ENCODE measurements at places on chromosomes 5 and 9.
A peak's percentile ranks its signal among the peaks of the same experiment; 100 is the strongest.

DNA sequence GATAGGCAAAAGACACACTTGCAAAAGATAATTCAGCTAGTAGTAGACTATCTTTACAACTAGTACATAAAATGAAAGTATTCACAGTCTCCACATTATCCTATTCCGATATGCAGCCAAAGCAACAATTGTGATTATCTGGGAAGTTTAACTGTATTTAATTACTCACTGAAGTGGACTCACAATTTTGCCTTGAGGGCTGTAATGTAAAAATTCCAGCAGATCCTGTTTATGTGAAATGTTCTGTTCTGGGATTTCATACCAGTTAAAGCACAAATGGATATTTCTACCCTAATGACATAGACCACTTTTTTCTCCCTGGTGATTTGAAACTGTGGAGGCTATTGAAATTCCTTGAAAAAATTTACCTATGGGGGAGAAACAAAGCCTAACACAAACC is 474.4 kb upstream of the EDIL3 start:
- no peak for DNase-seq

DNA sequence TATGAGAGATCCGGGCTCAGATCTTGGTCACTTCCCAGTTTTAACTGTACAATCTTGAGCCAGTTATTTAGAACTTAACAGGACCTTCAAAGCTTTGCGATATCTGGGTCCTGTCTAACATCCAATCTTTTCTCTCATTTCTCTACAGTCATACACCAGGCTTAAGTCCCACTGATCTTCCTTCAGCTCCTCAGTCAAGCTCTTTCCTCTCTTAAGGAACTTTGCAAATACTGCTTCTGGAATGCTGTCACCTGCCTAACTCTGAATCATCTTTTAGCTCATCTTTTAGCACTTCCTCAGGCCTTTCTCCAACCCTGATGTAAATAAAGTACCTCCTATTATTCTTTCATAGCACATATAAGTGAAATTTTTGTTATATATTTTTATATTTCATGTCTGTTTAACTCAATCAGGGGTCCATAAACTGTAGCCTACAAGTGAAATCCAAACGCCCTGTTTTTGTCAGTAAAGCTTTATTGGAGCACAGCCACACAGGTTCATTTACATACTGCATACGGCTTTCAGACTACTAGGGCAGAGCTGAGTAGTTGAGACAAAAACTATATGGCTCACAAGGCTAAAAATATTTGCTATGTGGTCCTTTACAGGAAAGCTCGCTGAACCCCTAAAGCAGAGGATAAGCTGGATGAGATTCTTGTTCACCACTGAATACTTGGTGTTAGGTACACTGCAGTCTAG is 63.5 kb downstream of the MEF2C start:
- DNase-seq = no peak

- no peak for DNase-seq
Measured at GRCh38 chr5:122291000-122291901, 20.8 kb upstream of the SNCAIP start.

GRCh38 chr9:77516781-77517180 is 131.3 kb downstream of the GNA14 start:
- no peak for DNase-seq

DNA sequence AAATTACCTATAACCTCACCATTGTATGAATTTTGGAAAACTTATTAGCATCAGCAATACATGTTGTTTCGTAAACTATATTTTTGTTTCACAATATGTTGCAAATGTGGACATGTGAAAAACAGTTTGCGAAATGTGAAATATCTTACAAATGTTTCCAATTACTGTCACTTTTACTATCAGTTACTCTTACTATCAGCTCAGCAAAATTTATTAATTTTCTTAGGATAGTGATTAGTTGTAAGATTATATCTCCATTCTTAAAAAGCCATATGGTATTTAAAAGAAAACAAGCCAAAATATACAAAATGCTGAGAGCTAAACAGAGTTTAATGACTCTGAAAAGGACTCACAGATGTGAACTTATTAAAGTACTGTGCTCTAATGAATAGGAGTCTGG is 111.9 kb upstream of the LPAR1 start:
- no peak for DNase-seq

- no peak for DNase-seq
Measured at GRCh38 chr5:23268136-23268535, 239.3 kb upstream of the PRDM9 start.

DNA sequence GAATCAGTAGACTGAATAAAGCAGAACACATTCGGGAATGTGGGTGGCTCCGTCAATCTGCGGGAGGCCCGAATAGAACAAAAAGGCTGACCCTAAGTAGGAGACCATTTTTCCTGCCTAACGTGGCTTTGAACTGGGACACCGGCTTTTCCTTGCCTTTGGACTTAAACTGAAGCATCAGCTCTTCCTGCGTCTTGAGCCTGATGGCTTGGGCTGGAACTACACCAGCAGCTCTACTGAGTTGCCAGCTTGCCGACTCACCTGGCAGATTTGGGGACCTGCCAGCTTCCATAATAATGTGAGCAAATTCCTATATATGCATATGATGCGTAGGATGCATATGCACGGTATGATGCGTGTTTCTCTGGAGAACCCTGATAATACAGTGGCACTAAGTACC is 111.3 kb downstream of the DAPK1 start:
- DNase-seq = no peak

DNA sequence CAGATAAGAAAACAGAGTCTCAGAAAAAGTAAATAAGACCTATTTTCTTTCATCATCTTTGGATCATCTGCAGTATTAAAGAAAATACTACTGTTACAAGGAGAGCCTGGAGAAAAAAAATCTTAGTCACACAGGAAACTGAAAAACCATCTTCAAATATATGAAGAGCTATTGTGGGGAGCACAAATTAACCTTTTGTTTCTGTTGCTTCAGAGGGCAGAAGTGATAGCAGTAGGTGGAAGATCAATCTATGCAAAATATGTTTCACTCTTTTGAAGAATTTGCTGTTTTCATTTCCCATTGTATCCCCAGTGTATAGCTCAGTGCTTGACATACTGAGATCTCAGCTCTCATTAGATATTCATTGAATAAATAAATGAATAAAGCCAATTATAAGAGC is 13.1 kb upstream of the CEMIP2 start:
- DNase-seq = no peak

DNA sequence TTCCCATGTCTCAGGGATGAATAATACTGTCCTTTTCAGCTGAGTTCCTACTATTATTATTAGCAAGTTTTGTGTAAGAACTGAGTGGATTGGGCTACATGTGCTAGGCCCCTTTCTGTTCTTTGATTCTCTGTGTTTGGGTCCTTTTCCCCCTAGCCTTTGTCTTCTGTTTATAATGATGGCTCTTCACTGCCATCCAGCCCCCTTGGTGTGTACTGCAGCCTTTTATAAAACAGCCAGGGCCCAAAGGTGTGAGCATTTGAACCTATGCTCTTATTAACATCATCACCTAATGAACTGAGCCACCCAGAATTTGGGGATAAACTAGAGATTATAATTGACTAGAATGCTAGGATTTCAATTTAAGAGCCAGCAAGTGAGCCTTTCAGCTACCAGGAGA is 52.6 kb downstream of the PLAC8L1 start:
- DNase-seq = no peak

GRCh38 chr9:3608011-3608410 is 82.2 kb upstream of the RFX3 start:
- no peak for DNase-seq

DNA sequence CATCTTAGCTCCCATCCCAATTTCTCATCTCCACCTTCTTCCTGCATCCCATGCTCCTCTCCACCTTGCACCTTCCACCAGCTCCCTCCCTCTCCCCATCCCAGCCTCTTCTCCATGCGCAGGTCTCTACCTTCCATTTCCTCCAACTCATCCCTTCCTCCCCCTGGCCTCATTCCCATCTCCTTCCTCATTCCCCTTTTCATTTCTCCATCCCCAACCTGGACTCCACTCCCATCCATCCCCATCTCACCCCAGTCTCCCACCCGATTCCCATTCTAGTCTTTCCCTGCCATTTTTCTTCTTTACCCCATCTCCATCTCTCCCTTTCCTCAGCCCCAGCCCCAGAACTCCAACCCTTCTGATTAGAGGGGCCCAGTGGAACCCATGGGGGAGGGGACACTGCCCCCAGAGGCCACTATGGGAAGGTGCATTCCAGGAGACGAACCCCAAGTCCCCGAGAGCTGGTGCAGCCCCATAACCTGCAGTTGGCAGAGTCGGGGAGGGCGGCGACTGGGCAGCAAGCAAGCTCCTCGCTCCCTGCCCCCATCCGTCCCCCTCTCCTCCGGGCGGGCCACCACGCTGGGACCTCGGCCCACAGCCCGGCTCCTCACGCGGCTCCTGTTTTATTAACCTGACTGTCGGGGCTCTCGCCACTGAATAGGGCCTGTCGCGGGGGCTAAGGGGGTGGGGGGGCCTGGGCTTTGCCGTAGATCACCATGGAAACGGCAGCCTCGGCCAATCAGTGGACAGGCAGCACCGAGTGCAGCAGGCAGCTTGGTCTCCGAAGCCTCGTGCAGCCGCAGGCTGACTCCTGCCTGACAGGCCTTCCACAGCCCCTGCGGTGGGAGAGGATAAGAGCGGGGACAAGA is 66.7 kb downstream of the PCDH1 start:
- peak; percentile 30 for DNase-seq

DNA sequence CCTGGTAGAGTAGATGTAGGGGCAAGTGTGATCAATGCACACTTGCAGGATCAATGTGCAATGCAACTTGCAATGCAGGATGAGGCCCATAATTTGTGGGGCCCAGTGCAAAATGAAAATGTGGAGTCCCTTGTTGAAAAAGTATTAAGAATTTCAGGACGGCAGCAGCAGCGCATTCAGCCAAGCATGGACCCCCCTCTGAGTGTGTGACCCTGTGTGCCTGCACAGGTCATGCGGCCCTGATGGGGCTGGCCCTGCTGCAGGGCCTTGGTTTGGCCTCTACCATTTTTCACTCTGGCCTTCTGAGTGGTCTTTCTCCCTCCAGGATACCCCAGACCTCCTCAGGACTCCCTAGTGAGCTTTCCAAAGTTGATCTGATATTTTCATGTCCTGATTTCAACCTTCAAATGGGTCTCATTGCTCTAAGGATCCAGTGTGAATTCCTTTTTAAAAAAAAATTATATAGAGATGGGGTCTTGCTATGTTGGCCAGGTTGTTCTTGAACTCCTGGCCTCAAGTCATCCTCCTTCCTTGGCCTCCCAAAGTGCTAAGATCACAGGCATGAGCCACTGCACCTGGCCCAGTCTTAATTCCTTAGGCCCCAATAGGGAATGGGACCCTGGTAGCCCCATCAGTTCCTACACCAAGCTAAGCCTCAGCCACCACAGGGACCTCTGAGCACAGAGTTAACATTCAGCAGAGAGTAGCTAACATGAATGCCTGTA is 4.3 kb downstream of the ERGIC1 start:
- DNase-seq = no peak

GRCh38 chr5:143775258-143775657 is 36.7 kb upstream of the HMHB1 start:
- DNase-seq = no peak

DNA sequence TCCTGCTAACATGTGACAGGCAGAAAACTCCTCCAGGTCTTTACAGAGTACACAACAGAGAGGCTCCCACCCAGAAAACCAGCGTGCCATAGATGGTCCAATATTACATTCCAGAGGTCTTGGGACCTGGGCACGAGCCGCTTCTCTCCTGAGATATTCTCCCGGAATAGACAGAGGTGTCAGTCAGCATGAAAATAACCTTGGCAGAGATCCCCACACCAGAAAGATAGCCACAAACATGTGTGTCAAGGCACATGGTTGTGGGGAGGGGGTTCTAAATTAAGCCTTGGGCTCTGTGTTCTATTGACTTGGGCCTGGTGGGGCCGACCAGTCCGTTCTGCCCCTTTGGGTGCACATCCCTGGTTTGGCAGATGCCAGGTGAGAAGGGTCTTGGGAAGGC is 78.4 kb downstream of the BOD1 start:
- DNase-seq = no peak

DNA sequence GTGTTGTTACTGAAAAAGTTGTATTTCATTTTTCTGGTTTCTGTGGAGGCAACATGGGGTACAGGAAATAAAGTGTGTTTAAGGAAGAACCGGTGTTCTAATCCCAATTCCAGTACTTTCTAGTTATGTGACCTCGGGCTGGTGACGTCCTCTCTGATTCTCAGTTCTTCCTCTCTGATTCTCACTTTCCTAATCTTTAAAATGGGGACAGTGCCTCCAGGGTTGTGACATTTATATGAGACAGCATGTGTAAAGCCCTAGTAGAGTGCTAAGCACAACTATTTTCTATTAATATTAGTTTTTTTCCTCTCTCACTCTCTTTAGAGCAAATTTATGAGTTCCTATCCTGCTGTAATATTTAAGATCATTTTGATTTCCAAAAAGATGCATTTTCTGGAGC is 50.9 kb upstream of the PTPDC1 start:
- DNase-seq = no peak

- DNase-seq = no peak
Measured at GRCh38 chr5:142831009-142831383, 60.8 kb downstream of the ARHGAP26 start.

- DNase-seq = no peak
Measured at GRCh38 chr5:179228341-179229121, 116.7 kb downstream of the ADAMTS2 start.

DNA sequence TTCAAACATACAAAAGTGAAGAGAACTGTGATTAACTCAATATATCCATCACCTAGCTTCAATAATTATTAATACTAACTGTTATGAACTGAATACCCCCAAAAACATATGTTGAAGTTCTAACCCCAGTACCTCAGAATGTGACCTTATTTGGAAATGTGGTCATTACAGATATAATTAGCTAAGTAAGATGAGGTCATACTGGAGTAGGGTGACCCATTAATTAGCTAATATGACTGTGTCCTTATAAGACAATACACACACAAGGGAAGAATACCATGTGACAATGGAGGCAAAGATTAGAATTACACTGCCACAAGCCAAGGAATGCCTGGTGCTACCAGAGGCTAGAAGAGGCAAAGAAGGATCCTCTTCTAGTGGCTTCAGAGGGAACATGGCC is 7.8 kb downstream of the RRAGA start:
- no peak for DNase-seq

DNA sequence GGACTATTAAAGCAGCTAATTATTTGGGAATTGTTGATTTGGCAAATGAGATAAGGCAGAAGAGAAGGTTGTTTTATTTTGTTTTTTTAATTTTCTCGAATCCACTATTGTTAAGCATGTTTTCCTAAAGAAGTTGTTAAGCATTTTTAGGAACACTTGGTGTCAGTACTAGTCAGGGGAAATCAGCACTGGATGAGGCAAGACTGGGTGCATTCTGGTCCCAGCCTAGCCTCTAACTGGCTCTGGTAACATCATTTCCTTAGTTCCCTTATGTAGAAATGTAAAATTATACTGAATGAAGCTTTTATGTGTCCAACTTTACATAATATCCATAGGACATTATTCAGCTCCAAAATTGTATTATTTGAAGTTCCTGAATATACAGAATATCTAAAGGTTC is 196.1 kb downstream of the PCSK5 start:
- DNase-seq = no peak

DNA sequence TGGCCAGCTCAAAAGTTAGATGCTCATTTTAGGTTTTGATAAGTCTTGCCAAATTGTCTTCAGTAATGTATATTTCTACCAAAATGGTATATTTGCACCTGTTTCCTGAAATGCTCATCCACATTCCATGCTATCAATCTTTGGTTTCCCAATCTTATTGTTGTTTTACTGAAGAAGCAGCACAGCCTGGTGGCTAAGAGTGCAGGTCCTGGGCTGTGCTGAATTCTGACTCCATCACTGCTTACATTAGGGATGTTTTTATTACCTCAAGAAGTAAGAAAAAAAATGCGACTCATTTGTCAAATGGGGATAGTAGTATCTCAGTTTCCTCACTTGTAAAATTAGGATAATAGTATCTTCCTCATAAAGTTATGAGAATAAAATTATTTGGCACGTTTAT is 13.6 kb upstream of the S100Z start:
- DNase-seq = no peak

Measured in effector memory CD8-positive, alpha-beta T cell (primary cell).